Activated CD4-positive, alpha-beta T cell treated with anti-CD3 and anti-CD28 coated beads, Interleukin-2, amount 50 U/mL, for 4 hours (primary cell): ENCODE measurements at places on chromosomes 12 and 14.
A peak's percentile ranks its signal among the peaks of the same experiment; 100 is the strongest.

GRCh38 chr12:72523754-72524153 lies 251.6 kb downstream of the TRHDE start:
- DNase-seq = no peak

DNA sequence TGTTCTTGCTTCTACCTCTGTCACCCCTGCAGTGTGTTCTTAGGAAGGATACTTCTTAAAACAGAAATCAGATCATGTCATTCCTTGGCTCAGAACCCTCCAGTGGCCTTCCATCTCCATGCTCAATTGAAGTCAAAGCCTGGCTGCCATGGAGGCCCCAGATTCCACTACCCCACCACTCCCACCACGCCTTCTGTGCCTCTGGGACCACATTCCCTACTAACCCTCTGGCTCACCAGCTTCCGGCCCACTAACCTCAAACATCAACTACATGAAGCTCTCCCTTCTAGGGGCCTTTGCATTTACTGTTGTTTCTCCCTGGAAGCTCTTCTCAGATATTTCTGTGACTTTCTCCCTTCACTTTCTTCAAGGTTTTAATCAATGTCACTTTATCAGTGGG lies 76.1 kb upstream of the REP15 start:
- DNase-seq = no peak

DNA sequence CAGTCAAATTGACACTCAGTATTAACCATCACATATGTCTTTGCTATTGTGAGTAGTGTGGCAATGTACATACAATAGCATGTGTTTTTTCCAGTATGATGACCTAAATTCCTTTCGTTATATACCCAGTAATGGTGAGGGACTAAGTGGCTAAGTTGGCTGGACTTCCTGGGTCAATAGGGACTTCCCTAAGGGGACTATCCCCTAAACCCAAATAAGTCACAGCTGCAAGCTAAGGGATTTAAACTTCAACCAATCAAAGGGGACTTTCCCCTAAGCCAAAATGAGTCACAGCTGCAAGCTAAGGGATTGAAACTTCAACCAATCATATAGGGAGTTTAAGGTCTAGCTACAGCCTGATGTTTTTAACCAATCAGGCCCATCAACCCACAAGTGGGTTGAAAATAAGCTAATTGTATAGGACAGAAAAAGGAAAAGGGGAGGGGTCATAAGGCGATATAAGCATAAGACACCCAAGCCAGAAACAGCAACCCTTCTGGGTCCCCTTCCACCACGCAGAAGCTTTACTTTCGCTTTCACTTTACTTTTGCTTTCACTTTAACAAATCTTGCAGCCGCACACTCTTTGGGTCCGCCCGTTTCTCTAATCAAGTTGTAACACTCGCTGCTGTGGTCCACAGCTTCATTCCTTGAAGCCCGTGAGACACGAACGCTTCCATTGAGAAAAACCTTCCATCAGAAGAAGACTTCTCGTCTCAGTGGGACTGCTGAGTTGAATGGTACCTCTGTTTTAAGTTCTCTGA lies 404.4 kb downstream of the FLRT2 start:
- DNase-seq = peak; percentile 31

- DNase-seq = no peak
Observed at GRCh38 chr12:132219323-132219722, 75.1 kb downstream of the NOC4L start.

GRCh38 chr12:24608108-24608507 lies 340.8 kb downstream of the BCAT1 start:
- no peak for DNase-seq

DNA sequence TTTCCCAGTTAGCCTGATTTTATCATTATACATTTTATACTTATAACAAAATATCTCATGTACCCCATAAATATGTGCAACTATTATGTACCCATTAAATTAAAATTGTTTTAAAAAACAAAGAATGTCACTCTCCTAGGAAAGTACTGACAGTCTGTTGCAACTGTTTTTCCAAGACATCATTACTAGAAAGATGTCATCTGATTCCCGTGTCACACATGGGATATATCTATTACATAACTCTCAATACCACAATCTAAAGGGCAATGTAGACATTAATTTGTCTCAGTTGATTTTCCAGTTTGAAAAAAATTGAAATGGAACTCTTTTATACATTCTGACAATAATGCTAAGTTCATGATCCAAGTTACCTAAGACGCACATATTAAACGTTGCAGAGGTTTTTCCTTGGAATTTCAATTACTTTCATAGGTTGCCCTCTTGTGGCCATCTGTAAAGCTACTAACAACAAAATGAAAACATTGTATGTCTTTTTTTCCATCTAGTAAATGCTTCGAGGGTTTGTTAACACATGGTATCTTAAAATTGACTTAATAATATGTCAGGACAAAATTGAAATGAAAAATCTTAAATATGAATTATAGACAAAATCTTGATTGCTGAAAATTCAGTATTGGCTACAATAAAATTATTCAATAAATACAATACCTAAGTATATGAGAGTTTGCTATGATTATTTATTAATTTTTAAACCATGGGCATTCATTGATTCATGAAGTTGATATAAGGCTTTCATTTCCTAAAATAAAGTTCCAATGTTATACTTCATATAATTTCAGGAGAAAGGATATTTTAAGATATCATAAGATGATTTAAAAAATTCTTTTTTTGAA lies 131.6 kb downstream of the PPFIA2 start:
- DNase-seq = no peak

DNA sequence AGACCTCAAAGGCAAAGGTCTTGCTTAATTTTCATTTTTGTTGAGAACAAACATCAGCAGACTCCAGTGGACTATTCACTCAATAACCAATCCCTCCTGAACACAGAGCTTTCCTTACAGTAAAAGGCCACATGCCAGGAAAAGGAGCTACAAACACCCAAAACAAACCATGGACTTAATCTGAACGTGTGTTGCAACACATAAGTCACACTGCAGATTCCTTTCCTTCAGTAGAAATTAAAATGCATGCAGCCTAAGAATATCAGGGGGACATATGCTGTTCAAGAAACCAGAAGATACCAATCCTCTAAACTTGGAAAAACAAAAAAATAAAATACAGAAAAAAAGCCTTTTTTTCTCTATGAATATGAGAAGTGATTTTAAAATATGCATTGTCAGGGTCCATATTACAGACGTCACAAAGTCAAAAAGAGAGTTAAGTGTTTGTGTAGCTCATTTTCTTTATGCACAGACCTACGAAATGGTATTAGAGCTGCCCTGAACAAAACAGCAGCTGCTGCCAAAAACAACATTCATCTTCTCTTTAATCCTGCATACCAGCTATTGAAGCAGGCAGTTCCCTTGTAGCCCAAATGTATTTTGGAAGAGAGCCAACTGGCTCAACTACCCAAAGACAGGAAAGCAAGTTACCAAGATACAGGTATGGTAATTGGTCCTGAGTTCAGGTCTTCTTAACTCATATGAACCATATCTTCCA lies 26.2 kb downstream of the KITLG start:
- DNase-seq = no peak

DNA sequence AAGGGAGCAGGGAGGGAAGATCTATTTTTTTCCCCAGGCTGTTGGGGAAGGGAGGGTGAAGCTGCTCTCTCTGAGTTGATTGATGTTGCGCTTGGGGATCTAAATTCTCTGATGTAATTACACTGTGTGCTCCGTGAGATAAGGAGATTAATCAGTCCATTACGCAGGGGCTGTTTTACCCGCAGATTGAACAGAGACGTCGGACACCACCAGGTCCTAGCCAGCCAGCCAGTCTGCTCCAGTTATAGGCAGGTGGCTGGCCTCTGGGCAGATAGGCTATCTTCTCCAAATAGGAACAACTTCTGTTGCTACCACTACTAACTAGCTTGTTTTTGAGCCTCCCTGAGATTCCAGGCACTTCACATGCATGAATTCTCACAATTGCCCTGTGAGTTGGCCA lies 91.1 kb downstream of the SRRM4 start:
- no peak for DNase-seq

GRCh38 chr12:81245907-81246570 lies 168.2 kb downstream of the ACSS3 start:
- no peak for DNase-seq

DNA sequence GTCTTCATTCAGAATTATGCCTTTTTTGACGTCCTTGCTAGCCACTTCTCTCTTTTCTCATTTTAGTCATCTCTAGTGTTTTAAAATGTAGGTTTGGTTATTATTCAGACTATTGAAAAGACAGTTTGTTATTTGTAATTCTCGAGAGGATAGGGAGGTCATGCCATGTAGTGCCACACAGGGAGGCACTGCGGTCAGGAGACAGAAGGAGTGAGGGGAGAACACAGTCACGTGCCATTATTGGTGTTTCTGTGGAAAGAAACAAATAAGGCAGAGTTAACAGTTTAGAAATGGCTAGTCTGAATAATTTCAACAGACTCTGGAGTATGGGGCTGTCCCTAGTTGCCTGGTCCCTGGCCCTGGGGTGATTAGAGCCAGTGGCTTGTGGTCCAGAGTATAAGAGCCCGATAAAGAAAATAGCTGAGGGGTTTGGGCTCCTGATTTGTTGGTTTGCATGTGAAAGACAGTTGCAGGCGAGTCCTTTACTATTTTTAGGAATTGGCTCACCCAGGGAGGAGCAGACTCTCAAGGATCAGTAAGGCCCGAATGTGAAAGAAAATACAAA lies 278.1 kb upstream of the SEL1L start:
- no peak for DNase-seq

GRCh38 chr14:105436891-105437722 lies 17.5 kb downstream of the MTA1 start:
- no peak for DNase-seq

DNA sequence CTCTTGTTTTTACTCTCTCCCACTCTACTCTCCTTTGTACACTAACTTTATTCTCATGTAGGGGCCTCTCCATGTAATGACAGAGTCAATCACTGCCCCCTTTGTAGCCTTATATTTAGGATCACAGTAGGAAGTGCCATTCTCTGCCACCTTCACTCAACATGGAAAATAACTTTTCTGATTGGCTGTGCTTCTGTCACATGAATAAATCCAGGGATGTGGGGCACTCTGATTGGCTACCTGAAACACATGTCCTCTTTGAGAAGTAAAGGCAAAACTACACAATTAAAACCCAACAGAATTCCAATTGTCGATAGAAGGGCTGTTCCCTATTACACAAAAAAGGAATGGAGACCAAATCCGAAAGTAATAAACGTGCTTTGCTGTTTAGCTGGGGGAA lies at the start of gene RNASE9:
TSS of gene RNASE9 (minus strand) at position 87 of the 400 bp plus-strand sequence.
- DNase-seq = no peak

- no peak for DNase-seq
Observed at GRCh38 chr12:39010406-39010805, 105.0 kb upstream of the CPNE8 start.

DNA sequence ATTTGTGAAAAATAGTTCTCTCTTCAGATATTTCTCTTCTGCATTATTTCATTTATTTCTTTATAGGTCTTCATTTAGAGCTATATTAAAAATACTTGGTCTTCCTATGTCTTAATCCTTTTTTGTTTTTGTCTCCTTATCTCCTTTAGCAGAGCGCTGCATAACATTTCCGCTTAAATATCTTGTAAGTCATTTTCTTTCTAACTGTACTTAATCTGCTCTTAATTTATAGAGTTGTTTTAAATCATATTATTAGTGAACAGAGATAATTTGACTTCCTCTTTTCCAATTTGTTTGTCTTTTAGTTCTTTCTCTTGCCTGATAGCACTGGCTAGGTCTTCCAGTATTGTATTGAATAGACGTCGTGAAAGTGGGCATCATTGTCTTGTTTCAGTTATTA lies 18.0 kb downstream of the LUM start:
- DNase-seq = no peak
